ENCODE measurements at places on chromosomes 2 and 18.

DNA sequence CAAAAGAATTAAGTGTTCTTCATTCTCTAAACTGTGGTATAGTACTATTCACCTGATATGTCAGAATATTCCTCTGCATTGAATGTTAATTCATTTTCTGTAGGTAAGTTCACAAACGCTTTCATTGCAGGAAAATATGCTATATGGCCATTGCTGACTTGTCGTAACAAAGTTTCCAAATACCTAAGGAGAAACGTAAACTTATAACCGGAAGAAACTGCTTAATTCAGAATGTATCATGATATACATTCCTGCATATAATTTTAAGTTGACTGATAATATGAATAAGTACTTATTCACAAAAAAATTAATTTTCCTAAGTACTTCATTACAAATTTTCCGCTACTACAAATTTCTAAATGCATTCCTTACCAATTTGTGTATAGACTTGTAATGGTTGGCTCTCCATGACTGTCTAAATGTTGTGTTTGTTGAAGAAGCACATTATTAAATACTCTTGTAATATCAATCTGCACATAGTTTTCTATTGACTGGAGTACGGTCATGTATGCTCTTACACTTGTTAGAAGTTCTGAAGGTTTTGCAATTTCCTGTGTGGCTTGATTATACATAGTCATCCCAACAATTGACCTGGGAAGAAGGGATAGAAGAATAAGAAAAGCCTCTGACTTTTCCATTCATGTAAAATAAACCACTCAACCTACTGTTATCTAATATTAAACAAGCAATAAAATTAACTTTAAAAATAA is 85.4 kb downstream of the NCKAP1 start:
- DNase-seq = no peak

DNA sequence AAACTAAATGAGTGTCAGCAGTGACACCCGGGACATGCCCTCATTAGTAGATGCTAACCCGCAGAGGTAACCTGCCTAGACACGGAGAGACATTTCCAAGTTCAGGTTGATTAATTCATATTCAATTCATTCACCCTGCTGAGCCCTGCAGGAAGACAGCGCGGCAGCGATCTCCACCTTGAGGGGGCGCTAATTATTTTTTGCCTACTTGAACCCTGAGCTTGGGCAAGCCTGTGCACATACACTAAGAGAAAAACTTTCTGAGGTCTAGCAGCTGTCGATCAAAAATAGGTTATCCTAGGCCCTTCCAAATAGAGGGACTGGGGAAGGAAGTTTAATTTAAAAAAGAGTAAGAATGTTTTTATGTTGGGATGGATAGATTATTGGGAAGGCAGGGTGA is 1.3 kb upstream of the LYPD6 start:
- DNase-seq = no peak

DNA sequence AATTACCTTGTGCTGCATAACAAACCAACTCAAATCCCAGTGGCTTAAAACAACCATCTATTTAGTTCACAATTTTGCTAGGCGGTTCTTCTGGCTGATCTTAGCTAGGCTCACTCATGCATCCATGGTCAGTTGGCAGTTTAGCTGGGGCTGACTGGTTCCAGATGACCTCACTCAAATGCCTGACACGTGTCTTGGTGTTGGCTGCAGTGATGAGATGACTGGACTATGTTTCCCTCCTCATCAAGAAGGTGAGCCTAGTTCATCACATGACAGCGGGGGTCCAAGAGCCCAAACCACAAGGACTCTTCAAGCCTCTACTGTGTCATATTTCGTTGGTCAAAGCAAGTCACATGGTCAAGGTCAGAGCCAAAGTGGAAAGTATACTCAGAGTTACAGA is 42.7 kb upstream of the ACTR3 start:
- DNase-seq = no peak

- no peak for DNase-seq
Observed at GRCh38 chr2:174878537-174879147, 114.4 kb upstream of the CHRNA1 start.

GRCh38 chr2:182591774-182592173 is 124.3 kb upstream of the DNAJC10 start:
- no peak for DNase-seq

DNA sequence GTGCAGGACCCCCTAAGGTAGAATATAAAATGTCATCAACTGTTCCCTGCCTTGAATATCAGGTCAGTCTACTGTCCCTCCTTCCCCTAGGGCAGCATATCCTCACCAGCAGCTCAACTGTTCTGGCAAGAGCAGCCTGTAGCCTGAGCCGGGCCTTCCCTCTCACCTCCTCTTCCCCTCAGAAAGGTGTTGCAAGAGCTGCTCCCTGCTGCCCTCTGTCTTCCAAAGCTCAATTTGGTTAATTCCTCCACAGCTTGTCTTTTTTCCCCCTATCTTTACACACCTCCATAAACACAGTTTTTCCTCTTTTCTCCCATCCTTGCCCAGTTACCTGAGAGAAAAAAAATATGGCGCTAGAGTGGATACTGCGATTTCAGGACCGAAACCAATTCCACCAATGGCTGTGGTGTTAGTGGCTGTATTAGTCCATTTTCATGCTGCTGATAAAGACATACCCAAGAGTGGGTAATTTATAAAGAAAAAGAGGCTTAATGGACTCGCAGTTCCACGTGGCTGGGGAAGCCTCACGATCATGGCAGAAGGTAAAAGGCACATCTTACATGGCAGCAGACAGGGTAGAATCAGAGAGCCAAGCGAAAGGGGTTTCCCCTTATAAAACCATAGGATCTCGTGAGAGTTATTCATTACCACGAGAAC is 184.7 kb downstream of the MREG start:
- peak; percentile 35 for DNase-seq

DNA sequence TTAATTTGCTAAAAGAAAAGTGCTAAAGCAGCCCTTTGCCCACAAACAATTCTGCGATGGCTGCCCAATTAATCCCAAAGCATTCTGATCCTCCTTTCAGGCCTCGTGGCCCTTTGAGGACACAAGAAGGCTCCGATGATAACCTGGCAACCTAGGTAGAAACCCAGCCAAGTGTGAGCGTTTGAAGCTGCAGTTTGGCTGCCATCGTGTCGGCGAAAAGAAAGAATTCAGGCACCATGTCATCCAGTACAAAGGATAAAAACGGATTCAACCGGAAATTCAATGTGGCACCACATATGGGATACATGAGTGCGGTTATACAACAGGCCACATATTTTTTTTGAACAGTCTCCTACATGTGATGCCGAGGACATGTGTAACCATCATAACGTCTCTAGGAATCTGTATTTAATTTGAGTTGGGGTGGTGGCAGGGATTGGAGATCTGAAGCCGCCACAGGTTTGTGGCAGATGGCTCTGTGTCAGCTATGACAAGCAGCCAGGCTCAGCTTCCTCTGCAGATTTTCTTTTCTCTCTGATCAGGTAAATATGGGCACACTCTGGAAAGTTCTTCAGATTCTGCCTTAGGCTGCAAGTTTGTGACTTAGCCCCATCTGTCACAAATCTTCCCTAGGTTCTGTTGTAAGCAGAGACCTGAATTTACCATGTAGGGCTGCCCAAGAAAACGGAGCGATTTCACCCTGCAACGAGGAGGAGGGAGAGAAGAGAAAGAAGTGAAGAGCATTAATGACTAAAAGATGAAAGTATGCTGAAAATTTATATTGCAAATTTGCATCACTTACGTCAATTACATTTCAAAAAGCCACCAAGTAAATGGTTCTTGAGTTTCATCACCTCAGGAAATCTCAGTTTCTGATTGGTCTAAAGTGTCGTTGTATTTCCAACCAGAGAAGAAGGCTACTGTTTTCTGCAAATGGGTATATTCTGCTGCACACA is 573.2 kb downstream of the ZEB2 start:
- no peak for DNase-seq

DNA sequence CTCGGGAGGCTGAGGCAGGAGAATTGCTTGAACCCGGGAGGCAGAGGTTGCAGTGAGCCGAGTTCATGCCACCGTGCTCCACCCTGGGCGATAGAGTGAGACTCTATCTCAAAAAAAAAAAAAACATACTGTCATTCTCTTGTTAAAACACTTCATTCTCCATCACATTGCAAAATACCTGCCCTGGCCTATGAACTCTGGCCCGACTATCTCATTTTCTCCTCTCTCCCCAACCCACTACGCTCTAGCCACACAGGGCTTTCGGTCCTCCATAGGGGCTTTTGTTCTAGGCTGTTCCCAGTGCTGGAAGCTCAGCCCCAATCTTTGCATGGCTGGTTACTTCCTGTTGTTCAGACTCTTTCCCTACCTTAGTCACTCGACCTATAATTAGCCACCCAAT is 10.3 kb downstream of the CEP76 start:
- no peak for DNase-seq

DNA sequence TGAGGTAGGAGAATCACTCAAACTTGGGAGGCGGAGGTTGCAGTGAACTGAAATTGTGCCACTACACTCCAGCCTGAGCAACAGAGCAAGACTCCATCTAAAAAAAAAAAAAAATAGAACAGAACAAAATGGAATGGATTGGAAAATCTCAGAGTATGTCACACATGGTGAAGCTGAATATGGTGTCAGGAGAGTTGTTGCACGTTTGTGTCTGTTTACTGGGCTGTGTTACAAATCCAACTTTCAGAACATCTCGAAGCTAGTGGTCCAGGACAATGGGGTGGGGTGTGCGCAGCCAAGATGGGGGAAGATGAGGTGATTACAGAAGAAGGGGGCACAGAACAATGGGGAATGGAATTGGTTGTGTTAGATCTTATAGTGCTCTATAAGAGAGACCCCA is 17.6 kb downstream of the SAG start:
- DNase-seq = no peak

- DNase-seq = no peak
Observed at GRCh38 chr2:24052951-24053350, 3.4 kb downstream of the FKBP1B start.

DNA sequence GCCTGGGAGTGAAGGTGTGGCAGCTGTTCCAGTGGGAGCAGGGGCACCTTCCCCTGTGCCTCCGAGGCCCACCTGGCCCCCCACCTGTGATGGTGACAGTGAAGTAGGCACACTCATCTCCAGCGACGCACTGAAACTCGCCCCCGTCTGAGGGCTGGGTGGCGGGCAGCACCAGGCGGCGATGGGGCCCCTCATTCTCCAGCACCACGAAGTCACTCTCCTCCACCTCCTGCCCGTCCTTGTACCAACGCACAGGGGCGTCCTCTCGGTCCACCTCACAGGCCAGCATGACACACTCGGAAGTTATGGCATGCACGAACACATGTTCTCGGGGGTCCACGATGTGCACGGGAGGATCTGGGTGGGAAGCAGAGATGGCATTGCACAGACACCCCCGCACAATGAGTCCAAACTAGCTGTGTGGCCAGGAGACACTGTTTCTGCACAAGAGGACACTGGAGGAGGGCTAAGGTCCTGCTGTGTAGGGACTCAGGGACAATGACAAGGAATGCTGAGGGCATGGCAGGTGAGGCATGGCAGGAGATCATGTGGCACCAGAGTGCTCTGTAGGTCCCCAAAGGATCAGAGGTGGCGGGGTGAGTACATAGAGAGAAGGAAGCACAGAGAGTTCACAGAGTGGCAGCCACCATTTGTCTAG is 7.9 kb downstream of the OBSL1 start:
- DNase-seq = no peak

DNA sequence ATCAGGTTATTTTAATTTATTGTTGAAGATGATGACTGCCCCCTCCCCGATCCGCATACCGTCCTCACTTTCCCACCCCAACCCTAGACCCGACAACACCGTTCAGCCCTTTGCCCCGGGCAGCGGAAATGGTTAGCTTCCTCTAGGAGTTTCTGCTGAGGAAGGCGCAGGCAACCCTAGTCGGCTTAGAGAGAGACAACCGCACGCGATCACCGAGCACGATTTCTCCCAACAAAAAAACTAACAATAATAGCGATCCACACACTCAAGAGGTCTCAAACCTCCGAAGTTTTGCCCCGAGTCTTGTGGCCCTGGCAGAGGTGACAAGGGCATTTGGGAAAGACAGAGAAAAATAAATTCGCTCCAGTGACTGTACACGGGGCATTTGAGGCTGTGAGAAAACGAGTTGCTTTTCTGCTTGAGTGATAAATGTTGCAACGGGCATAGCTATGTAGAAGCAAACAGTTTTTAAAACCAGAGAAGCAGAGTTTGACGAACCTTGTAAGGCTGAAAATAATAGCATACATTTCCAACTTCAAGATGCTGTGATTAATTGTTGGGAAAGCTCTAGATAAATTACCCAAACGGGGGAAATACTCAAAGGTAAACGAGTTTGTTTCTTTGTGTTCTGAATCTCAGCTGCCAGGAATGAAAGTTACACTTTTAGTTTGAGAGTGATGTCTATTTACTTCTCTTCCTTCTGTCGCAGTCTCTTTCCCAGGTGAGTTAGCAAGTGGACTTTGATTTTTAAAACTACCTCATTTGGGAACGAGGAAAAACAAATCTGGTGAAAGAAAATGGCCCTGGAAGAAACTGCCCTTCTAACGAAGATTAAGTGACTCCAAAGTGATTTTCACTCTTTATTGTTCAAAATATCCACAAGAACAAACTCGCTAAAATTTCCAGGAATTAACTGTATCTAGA is 11.0 kb upstream of the SIX3 start:
- DNase-seq = no peak

DNA sequence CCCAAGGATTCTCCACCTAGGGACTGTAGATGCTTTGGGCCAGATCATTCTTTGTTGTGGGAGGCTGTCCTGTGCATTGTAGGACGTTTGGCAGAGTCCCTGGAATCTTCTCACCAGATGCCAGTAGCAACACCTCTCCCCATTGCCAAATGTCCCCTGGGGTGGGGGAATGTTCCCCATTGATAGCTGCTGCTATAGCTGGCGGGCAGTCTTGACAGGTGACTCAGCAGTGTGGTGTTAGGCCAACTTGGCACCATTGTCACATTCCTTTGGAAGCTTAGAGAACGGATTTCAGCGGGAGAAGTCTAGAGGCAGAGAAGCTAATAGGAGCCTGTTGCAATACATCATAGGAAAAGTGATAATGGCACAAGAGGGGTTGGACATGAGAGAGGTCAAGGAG is 495.7 kb upstream of the SMIM21 start:
- no peak for DNase-seq

GRCh38 chr2:113845261-113845660 is 44.6 kb upstream of the ACTR3 start:
- DNase-seq = no peak

GRCh38 chr2:237686659-237687136 is 59.3 kb downstream of the LRRFIP1 start:
- DNase-seq = no peak

GRCh38 chr2:72316774-72317173 is 169.1 kb upstream of the CYP26B1 start:
- DNase-seq = no peak

DNA sequence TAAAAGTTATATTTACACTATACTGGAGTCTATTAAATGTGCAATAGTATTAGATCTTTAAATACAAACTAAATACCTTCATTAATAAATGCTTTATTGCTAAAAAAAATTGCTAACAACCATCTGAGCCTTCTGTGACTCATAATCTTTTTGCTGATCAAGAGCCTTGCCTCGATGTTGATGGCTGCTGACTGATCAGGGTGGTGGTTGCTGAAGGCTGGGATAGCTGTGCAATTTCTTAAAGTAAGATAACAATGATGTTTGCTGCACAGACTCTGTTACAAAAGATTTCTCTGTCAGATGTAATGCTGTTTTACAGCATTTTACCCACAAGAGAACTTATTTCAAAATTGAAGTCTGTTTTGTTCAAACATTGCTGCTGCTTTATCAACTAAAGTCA is 421.4 kb upstream of the CYRIA start:
- DNase-seq = no peak

Data from CD4-positive, alpha-beta T cell treated with Interleukin-10 for 1 hour (primary cell).